ENCODE measurements at places on chromosomes 12 and 14.
A peak's percentile ranks its signal among the peaks of the same experiment; 100 is the strongest.

DNA sequence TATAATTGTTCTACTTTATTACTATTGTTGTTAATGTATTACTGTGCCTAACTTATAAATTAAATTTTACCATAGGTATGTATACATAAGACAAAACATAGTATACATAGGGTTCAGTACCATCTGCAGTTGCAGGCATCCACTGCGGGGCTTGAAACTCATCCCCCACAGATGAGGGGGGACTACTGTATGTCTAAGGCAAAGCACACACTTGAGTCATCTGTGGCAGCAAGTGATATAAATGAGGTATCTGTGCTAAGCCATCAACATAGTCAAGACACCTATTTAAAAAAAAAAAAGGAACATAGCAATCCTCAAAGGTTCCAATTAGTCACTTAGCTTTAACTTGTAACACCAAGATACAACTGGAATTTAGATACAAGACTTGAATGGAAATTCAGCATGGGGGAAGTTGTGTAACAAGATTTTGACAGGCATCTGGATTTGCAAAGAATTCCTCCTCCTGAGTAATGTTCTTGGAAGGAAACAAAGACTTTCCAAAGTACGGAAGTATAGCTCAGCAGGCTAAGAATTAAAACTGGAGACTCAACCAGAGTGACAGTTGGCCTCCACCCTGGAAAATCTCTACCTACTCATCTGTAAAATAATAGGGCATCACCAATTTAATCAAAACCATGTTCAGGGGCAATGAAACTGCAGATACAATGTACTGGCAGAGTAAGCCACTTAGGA is 14.9 kb downstream of the DCAF5 start:
- DNase-seq = peak; percentile 30

DNA sequence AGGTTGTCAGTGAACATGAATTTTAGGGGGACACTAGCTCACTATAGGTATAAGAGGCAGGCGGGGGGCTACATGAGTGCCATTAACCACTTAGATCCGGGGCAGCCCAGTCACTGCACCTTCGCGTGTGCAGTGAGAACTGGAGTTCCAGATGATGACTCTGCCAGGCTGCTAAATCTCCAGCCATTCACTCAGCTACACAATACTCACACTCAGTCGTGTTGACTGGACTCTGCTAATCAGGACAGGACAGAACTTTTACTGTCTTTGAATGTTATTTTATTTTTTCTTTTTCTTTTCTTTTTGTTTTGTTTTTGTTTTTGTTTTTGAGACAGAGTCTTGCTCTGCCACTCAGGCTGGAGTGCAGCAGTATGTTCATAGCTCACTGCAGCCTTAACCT is 465.6 kb downstream of the AACS start:
- DNase-seq = no peak

DNA sequence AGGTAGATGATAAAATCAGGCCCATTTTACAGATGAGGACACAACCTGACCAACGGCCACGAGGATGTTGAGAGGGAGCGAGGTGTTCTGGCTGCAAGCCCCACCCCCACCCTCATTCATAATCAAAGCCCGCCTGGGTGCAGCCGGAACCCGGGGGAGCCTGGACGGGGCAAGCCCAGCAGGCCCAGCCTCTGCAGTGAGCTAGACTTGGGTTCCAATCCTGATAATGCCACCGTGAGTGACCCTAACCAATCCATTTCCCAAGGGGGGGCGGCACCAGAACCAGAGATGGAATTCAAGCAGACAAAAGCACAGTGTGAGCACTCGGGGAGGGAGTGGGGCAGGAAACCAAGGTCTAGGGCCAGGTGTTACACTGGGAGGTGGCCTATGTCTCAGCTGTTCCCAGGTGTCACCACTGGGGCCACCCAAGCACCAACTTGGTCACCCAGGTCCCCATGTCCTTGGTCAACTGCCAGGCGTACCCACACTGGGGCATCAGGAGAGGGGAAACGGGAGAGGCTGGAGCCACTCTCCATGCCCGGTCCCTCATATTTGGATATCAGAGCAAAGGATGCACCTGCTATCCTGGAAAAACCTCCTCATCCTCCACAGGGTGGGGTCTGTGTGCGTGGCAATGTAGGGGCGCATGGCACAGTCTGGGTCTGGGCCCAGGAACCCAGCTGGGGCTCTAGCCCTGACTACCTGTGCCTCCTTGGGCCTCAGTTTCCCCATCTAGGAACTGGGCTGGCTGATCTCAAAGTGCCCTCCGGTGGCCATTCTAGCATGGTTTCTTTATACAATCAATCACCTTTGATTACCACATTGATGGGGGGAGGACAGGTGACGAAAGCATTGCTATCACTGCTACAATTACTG is 58.4 kb downstream of the FAM222A start:
- no peak for DNase-seq

GRCh38 chr12:106711316-106711715 is 63.2 kb upstream of the RIC8B start:
- no peak for DNase-seq

- peak; percentile 48 for DNase-seq
Measured at GRCh38 chr14:89899917-89900663, 54.4 kb downstream of the EFCAB11 start.

- no peak for DNase-seq
Measured at GRCh38 chr12:131828671-131829355, 620 bp downstream of the MMP17 start.

DNA sequence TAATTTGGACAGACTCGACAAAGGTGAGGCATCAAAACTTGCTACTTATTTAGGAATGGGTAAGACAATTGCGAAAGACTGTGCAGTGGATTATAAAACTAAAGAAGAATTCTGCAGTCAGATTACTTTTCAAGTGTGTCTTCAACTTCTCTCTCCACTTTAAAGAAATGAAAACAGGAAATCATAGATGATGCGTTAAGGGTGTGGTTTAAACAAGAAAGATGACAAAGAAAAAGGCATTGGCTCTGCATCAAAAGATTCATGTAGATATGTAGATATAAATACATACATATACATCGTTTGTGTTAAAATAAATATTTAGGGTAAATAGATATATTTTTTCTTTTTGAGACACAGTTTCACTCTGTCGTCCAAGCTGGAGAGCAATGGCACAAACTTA is 74.6 kb upstream of the PARP11 start:
- no peak for DNase-seq

DNA sequence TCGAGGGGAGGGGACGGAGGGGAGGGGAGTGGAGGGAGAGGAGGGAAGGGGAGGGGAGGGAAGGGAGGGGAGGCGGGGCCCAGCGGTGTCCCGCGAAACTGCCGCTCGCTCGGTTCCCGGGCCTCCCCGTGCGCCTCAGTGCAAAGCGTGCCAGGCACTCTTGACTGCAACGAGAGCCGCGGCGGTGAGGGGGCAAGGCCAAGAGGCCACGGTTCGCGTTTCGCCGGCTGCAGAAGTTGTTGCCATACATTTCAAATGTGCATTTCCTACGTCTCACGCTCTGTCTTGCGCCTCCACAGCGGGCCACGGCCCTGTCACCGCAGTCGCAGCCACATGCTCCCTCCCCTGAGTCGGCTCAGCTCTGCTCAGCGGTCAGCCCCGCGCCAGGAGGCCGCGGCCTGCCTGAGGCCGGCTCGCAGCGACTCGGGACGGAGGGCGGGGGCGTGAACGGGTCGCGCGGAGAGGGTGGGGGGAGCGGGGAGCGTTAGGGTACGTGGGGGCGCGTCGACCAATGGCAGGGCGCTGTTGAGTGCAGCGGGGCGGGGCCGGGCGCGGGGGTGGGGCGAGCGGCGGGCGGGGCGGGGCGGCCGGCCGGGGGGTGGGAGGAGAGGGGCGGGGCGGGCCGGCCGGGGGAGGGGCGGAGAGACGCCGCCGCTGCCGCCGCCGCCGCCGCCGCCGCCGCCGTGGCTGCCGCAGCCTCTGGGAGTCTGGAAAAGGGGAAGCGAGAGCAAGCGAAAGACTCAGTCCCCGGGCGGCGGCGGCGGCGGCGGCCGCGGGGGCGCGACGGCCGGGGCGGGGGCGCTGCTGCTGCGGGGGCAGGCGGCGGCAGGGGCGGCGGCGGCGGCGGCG is at the start of gene PPP2R5C:
PPP2R5C (plus strand) TSS at position 678 of the 849 bp plus-strand sequence. CDS start 185 bp downstream, outside the sequence.
- peak; percentile 96 for DNase-seq

DNA sequence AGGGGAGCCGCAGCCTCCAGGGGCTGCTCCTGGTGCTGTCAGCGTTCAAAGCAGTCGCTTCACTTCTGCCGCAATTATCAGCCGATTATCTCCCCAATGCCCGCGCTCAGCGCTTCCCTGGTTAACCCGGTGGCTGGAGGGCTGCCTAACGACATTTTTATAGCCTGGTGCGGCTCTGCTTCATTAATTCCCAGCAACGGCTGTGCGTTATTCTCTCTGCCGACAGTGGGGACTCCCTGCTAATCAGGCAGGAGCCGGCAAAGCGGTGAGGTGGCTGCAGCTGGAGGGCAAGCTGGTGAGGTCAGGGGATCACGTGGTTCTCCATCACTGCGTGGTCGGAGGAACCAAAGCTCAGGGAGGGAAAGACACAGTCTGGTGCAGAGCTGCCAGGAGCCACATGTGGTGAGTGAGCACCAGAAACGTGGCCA is 62.9 kb downstream of the GLRX5 start:
- peak; percentile 41 for DNase-seq

- no peak for DNase-seq
Measured at GRCh38 chr12:109815757-109816617, 17.2 kb downstream of the TRPV4 start.

- no peak for DNase-seq
Measured at GRCh38 chr12:13371367-13371766, 174.8 kb downstream of the EMP1 start.

- no peak for DNase-seq
Measured at GRCh38 chr12:10861366-10861765, 12.1 kb upstream of the PRR4 start.

DNA sequence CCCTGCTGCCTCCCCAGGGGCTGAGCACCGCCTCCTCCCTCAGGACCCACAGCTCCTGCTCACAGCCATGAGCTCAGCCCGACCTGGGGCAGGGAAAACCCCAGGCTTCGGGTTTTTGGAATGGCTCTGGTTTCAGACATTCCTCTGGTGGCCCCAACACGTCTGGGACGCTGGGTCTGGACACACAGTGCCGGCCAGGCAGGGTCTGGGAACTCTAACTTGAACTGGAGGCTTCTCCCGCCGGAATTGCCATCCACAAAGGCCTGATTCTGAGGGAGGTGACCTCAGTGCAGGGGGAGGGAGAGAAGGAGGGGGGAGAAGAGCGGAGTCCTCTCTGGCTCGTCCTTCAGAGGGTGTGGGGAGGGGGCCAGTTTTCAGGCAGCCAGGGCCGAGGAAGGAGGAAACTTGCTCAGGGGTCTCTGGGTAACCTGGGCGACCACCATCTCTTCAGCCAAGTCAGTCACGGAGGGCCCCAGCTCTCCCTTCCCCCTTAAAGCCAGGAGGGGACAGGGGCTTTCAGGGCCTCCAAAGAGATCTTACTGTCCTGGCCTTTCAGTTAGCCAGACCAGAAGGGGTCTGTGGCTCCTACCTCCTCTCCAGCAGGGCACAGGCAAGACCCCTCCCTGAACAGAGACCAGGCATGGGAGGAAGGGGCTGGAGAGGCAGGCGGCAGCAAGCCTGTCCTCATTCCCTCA is 19.4 kb downstream of the NCKAP5L start:
- no peak for DNase-seq

DNA sequence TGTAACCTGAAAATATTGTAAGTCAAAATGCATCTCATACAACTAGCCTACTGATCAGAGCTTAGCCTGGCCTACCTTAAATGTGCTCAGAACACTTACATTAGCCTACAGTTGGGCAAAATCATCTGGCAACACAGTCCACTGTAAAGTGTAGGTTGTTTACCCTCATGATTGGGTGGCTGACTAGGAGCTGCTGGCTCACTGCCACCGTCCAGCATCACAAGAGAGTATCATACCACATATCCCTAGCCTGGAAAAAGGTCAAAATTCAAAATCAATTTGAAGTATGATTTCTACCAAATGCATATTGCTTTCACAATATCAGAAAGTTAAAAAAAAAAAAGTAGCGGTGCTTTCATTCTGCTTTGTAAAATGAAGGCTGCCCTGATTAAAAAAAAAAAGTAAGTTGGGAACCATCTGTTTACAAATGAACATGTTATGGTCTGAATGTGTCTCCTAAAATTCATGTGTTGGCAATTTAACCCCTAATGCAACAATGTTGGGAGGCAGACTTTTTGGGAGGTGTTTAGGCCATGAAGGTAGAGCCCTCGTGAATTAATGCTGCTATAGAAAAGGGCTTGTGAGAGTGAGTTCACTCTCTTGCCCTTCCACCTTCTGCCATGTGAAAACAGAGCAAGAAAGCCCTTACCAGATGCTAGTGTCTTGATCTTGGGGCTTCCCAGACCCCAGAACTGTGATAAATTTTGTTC is 211.8 kb downstream of the PPM1H start:
- DNase-seq = no peak
